Breast epithelium (tissue), 4 donors: ENCODE measurements at places on chromosomes 1 and 21. TPM values are rescaled to one million over a fixed set of nuclear protein-coding genes. Genes with fewer than 3 reads are reported as not detected.

DENND2D gene
- 70.8 TPM for total RNA-seq

RGS16 gene
- 2.3 TPM for total RNA-seq

TMEM240 gene
- 3.5 TPM for total RNA-seq

DNA sequence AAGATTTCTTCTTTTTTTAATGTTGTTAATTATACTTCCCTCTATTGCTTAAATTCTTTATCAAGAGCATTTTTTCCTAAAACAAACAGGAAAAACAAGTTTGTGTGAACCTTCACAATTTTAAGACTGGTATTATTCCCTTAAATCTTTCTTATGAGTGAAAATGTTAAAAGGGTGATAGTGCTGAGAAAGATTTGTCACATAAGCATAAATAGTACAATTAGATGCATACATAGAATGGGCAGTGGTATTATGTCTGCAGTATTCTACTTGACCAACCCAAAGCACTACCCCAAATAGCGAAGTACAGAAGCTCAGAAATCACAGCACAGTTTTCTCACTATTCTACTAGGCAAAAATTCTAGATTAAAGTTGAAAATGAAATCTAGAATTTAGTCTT lies 18.0 kb downstream of the GOLPH3L start:
- H3K36me3 ChIP-seq, result no peaks in the 10 kb centered on the region
- DNase-seq, result no peak
- H3K4me1 ChIP-seq, result no peaks in the 10 kb centered on the region
- H3K27ac ChIP-seq, result no peak overlapping the region
- H3K4me3 ChIP-seq, result no peak overlapping the region

LHX8 gene
- total RNA-seq, result not detected

GRCh38 chr1:166978821-166979220 lies 3.5 kb upstream of the ILDR2 start:
- H3K36me3 ChIP-seq, result no peaks in the 10 kb centered on the region
- peaks cover 4% of the 10 kb centered on the region for H3K27me3 ChIP-seq
- no peaks in the 10 kb centered on the region for H3K4me1 ChIP-seq
- no peak overlapping the region for H3K4me3 ChIP-seq
- no peak for DNase-seq
- no peak overlapping the region for H3K27ac ChIP-seq

DNA sequence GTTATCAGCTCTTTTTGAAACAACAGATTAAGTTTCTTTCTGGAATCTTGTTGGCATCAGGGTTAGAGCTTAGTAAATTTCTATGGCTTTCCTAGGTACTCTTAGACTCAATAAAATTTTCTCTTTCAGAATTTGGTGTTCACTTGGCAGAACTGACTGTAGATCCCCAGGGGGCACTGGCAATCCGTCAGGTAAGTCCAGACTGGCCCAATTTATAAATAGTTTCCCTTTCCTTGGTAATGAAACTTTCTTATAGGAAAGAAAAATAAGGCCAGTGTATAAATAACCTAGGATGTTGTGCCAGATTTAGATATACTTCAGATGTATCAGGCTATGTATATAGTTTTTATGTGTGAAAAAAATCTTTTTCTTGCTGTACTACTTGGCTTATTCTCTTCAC lies 18.2 kb downstream of the IPO9 start:
- H3K36me3 ChIP-seq, result no peaks in the 10 kb centered on the region
- no peaks in the 10 kb centered on the region for H3K27me3 ChIP-seq
- no peak for DNase-seq

DNA sequence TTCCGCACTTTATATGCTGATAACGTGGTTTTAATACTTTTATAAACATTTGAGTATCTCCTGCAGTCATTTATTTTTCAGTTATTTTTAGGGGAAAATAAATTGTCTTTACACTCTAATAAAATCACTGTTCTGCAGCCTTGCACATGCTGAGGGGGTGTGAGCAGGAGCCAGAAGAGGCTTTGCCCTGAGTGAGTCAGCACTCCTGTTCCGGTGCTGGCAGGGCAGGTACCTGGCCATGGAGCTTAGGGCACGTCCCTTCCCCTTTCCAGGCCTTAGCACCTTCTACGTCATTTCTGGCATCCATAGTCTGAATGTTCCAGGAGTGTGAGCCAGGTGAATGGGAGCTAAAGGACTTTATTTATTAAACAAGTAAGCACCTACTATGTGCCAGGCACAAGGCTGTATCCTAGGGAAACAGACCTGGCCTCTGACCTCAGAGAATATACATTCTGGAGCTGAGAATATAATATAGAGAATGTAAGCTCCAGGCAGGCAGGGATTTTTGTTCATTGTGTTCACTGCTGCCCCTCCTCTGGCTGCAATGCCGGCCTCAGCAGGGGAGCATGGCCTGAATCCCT lies 402.9 kb downstream of the PTPRU start:
- DNase-seq, result no peak
- no peaks in the 10 kb centered on the region for H3K4me1 ChIP-seq
- H3K27ac ChIP-seq, result no peak overlapping the region
- no peaks in the 10 kb centered on the region for H3K27me3 ChIP-seq
- H3K36me3 ChIP-seq, result no peaks in the 10 kb centered on the region

GRCh38 chr1:40451238-40451585 lies 936 bp downstream of the ZFP69B start:
- no peak overlapping the region for H3K27ac ChIP-seq
- H3K36me3 ChIP-seq, result no peaks in the 10 kb centered on the region
- H3K4me3 ChIP-seq, result no peak overlapping the region
- H3K27me3 ChIP-seq, result no peaks in the 10 kb centered on the region

DNA sequence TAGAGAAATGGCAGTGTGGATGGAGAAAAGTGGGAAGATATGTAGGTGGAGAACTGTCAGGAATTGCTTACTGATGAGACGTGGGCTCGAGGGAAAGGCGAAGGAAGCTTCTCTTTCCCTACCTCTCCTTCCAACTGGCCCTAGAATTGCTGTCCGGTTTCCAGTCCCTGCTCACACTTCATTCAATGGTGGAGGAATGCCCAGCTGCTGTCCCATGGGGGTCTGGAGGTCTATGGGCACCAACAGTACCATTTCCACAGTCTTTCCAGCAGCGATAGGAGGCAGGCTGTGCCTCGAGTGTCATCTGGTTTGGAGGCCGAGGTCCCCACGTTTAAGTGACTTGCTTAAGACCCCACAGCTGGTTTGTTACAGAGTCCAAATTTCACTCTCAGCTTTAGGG lies 31.5 kb upstream of the CD1D start:
- DNase-seq, result no peak
- peak overlapping the region; percentile 56 for H3K4me3 ChIP-seq
- no peaks in the 10 kb centered on the region for H3K36me3 ChIP-seq
- H3K27ac ChIP-seq, result peak overlapping the region; percentile 82
- no peaks in the 10 kb centered on the region for H3K27me3 ChIP-seq

GRCh38 chr1:175078629-175079028 lies 11.0 kb downstream of the TNN start:
- no peak overlapping the region for H3K27ac ChIP-seq
- H3K36me3 ChIP-seq, result no peaks in the 10 kb centered on the region
- H3K4me3 ChIP-seq, result no peak overlapping the region
- H3K4me1 ChIP-seq, result no peaks in the 10 kb centered on the region

GRCh38 chr1:177873238-177873637 lies 96.6 kb downstream of the SEC16B start:
- H3K27me3 ChIP-seq, result no peaks in the 10 kb centered on the region
- H3K27ac ChIP-seq, result no peak overlapping the region
- H3K4me1 ChIP-seq, result no peaks in the 10 kb centered on the region

DNA sequence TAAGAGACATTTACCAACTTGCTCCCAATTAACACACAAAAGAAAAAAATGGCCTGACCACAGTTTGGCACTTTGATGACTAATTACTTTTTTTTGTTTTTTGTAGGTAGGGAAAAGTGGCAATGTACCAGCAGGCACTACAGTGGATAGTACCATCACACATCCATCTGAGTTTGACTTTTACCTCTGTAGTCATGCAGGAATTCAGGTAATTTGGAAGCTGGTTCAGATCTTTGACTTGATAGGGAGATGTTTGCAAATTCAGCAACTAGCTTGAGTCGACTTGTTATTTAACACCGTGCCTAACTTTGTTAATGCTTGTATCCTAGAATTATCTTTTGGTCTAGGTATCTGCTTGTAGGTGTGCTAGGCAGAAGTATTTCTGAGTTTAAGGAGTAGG lies 33.0 kb upstream of the AGO1 start:
- no peaks in the 10 kb centered on the region for H3K36me3 ChIP-seq
- H3K27me3 ChIP-seq, result no peaks in the 10 kb centered on the region
- no peak overlapping the region for H3K4me3 ChIP-seq
- H3K4me1 ChIP-seq, result no peaks in the 10 kb centered on the region
- DNase-seq, result no peak

EFNA1 gene
- total RNA-seq, result 18.7 TPM

GRCh38 chr1:236072001-236072400 lies 7.1 kb upstream of the NID1 start:
- H3K36me3 ChIP-seq, result no peaks in the 10 kb centered on the region
- no peak overlapping the region for H3K27ac ChIP-seq
- no peaks in the 10 kb centered on the region for H3K27me3 ChIP-seq
- no peak overlapping the region for H3K4me3 ChIP-seq

TBX19 gene
- total RNA-seq, result 7.8 TPM

GRCh38 chr1:43147625-43148327 lies 24.3 kb downstream of the EBNA1BP2 start:
- peak; percentile 58 for DNase-seq
- H3K27ac ChIP-seq, result peak overlapping the region; percentile 4
- H3K4me1 ChIP-seq, result no peaks in the 10 kb centered on the region
- no peaks in the 10 kb centered on the region for H3K27me3 ChIP-seq
- no peaks in the 10 kb centered on the region for H3K36me3 ChIP-seq

- H3K27ac ChIP-seq, result peak overlapping the region; percentile 92
- H3K4me3 ChIP-seq, result peak overlapping the region; percentile 98
- peak; percentile 30 for DNase-seq
- H3K36me3 ChIP-seq, result no peaks in the 10 kb centered on the region
- H3K4me1 ChIP-seq, result peaks cover 8% of the 10 kb centered on the region
Observed at GRCh38 chr1:226737819-226738420, 1.2 kb downstream of the ITPKB start.

HAO2 gene
- total RNA-seq, result not detected

DNA sequence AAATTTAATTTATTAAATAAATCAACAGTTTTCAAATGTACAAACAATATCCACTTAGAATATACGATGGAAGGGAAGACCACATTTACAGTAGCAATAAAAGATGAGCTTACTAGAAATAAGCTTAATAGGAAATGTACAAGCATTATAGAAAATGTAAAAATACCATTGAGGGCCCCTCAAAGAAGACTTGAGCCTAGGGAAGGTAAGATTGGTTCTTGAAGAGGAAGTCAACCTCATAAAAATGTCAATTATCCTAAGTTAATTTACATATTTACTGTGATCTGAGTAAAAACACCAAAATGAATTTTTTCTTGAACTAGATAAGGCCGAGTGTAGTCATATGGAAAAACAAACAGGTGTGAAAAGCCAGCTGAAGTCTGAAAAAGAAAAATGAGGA lies 39.7 kb upstream of the TRIM67 start:
- no peak for DNase-seq
- no peak overlapping the region for H3K27ac ChIP-seq
- no peaks in the 10 kb centered on the region for H3K4me1 ChIP-seq
- H3K27me3 ChIP-seq, result no peaks in the 10 kb centered on the region
- no peaks in the 10 kb centered on the region for H3K36me3 ChIP-seq

DNA sequence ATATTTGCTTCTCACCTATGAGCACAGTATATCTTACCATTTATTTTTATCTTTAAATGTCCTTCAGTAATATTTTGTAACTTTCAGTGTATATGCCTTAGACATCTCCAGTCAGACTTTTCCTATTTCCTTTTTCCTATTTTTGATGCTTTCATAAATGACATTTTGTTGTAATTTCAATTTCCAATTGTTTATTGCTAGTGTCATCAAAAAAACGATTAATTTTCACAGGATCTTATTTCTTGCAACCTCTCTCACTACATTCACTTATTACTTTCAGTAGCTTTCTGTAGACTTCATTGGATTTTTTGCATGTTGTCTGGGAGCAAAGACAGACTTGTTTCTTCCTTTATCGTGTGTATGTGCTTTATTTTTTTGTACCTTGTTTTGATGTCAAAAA lies 602.4 kb downstream of the AJAP1 start:
- no peaks in the 10 kb centered on the region for H3K36me3 ChIP-seq
- no peaks in the 10 kb centered on the region for H3K27me3 ChIP-seq
- no peaks in the 10 kb centered on the region for H3K4me1 ChIP-seq
- no peak overlapping the region for H3K4me3 ChIP-seq
- no peak overlapping the region for H3K27ac ChIP-seq

G0S2 gene
- total RNA-seq, result 1,307 TPM

DNA sequence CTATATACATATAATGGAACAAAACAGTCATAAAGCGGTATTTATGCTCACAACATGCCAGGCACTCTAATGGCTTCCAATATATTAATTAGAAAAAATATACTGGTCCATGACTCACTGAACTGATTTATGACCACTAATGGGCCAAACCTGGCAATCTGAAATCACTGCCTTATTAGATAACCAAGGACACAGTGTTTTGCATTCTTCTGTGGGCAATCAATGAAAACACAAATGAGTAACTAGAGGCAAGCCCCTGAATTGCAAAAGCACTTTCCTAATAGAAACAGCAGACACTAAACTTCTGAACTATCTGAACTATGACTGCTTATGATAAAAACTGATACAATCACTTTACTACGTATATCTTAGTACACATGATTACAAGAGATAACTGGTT lies 3.5 kb downstream of the GCLM start:
- no peaks in the 10 kb centered on the region for H3K4me1 ChIP-seq
- no peak overlapping the region for H3K4me3 ChIP-seq
- DNase-seq, result no peak
- no peaks in the 10 kb centered on the region for H3K36me3 ChIP-seq

DNA sequence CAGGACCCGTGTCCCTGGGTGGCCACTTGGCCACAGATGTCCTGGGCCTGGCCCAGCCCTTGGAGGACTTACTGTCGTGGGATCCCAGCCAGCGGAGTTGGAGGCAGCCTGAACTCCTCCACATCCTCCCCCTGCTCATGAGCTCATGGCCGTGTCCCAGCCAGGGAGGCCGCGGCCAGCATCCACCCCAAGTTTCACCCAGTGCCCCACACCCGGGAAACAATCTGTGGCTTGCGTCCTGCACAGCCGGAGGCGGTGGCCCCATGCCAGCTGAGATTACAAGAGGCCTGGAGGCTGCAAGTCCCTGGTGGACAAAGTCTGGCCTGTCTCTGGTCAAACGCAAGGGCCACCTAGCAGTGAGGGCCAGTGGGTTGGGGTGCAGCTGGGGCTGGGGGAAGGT lies 27.5 kb upstream of the TMEM52 start:
- H3K4me3 ChIP-seq, result no peak overlapping the region
- H3K36me3 ChIP-seq, result no peaks in the 10 kb centered on the region
- H3K27me3 ChIP-seq, result no peaks in the 10 kb centered on the region
- H3K27ac ChIP-seq, result no peak overlapping the region
- no peak for DNase-seq
- no peaks in the 10 kb centered on the region for H3K4me1 ChIP-seq

GRCh38 chr1:111754984-111755330 lies 744 bp upstream of the DDX20 start:
- no peaks in the 10 kb centered on the region for H3K27me3 ChIP-seq
- H3K4me1 ChIP-seq, result peaks cover 11% of the 10 kb centered on the region
- peak overlapping the region; percentile 85 for H3K4me3 ChIP-seq
- H3K36me3 ChIP-seq, result no peaks in the 10 kb centered on the region
- peak overlapping the region; percentile 94 for H3K27ac ChIP-seq

HRNR gene
- total RNA-seq, result not detected

ACTL8 gene
- not detected for total RNA-seq

GRCh38 chr1:44817771-44818495 lies 9.6 kb downstream of the BTBD19 start:
- no peaks in the 10 kb centered on the region for H3K27me3 ChIP-seq
- DNase-seq, result no peak
- H3K27ac ChIP-seq, result no peak overlapping the region
- no peaks in the 10 kb centered on the region for H3K36me3 ChIP-seq
- no peaks in the 10 kb centered on the region for H3K4me1 ChIP-seq
